ENCODE measurements at places on chromosomes 13 and 19. TPM values are rescaled to one million over a fixed set of nuclear protein-coding genes. Genes with fewer than 3 reads are reported as not detected.

Gene OR7G3
- not detected for total RNA-seq

Gene CASP14
- total RNA-seq, result not detected

Gene CYP4F8
- total RNA-seq, result not detected

Gene GPC6
- total RNA-seq, result not detected

Gene PTGIR
- total RNA-seq, result 217 TPM

Gene COX6B2
- total RNA-seq, result 0.26 TPM

Gene TEKTIP1
- 1.4 TPM for total RNA-seq

GRCh38 chr13:44333950-44334655, 39.5 kb upstream of the SERP2 start:
- DNase-seq, result no peak

GRCh38 chr19:15432018-15432494, 13.3 kb upstream of the AKAP8L start:
- DNase-seq, result no peak

- no peak for DNase-seq
Measured at GRCh38 chr19:29477831-29478577, 47.8 kb upstream of the VSTM2B start.

GRCh38 chr19:43430142-43430710, 15.5 kb downstream of the TEX101 start:
- DNase-seq, result no peak
